Effector CD8-positive, alpha-beta T cell (primary cell): ENCODE measurements at places on chromosomes 2 and 18.

DNA sequence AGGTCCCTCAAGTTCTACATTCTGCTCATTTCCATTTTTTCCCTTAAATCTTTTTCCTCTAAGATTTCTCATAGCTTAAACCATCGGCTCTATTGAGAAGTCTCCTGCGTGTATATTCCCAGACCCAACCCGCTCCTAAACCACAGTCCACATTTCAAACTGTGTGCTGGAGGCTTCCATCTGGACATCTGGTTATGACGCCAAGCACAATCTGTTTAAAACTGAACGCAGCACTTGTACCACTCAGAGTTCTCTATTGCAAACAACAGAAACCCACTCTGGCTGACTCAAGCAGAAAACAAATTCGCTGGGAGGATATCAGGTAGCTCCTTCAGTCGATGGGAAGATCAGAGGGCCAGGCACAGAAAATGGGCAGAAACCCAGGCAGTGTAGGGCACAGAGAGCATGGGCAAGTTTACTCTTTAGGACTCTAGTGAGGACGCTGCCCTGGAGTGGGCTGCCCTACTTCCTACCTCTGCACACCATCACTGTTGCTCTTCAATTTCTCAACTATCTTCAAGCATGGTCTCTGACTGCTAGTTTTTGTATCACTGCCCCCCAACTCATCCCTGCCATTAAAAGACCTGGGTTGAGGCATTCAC lies 5.6 kb upstream of the EML4 start:
- DNase-seq, result no peak

- DNase-seq, result no peak
Measured at GRCh38 chr2:9428965-9429577, 5.6 kb downstream of the CPSF3 start.

DNA sequence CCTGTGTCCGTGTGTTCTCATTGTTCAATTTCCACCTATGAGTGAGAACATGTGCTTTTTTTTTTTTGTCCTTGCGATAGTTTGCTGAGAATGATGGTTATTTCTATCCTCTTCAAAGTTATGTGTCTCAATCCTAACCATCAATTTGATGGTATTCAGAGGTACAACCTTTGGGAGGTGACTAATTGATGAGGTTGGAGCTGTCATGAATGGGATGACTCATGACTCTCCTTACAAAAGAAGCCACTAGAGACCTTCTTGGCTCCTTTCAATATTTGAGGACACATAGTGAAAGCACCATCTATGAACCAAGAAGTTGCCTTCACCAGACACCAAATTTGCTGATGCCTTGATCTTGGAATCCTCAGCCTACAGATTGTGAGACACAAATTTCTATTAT lies 677.1 kb upstream of the DDX18 start:
- DNase-seq, result no peak

- DNase-seq, result no peak
Measured at GRCh38 chr2:58918141-58918540, 677.0 kb upstream of the FANCL start.

DNA sequence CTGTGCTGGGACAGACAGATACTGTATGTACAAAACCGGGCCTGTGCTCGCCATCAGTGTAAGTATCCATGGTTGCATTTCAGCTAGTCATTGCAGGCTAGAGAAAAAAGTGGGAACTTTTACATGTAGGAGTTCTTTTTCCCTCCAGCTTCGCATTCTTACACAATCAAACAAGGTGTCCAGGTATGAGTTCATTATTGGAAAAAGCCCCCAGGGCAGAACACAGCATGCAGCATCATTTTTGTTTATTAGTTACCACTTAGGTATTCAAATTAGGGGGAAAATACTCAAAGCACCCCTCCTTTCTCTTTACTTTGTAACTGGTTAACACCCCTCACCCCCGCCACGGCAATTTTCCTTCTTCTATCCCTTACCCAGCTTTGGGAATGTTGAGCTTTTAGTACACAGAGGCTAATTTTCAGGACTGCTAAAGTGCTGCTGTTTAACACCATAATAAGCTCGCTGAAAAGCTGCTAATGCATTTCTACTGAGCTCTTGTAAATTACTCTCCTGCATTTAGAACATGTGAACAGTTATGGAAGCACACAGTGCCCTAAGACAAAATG lies 13.6 kb downstream of the UPP2 start:
- DNase-seq, result no peak

DNA sequence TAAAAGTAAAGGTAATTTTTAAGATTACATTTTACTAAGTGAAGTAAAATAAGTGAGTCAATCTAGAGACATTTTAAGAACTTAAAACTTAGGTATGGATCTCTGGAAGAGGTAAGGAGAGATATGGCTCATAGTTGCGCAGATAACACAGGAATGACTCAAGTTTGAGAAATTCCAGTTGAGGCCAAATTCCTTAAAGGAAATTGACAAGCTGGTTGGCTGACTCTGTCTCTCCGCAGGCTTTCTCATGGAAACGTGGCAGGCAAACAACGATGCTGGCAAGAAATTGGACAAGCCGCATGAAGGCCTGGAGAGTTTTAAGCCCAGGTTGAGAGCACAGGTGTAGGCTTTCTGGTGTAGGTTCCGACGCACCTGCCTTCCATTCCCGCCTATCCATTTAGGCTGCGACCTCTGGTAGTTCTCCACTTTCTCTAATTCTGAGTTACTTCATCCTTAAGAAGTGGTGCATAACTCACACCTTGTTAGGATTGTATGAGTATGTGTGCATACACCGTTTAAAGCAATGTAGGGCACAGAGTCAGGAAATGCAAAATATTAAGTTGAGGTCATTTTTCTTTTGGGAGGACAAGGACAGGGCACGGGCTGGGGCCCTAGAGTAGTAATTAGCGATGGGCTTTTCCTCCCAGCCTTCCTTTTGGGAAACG lies 589 bp upstream of the DAW1 start:
- no peak for DNase-seq

DNA sequence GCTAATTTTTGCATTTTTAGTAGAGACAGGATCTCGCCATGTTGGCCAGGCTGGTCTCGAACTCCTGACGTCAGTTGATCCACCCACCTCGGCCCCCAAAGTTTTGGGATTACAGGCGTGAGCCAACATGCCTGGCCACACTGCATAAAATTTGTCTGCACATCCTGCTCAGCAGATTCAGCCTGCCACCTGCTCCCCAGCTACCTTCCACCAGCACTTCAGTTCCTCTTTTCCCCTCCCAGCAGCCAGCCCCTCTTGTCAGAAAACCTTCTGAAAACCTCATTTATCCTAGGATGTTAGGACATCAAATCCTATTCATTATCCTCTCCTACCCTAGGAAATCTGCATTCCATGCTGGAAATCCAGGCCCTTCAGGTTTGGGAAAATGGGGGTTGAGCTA lies 99.4 kb upstream of the STPG4 start:
- DNase-seq, result no peak

DNA sequence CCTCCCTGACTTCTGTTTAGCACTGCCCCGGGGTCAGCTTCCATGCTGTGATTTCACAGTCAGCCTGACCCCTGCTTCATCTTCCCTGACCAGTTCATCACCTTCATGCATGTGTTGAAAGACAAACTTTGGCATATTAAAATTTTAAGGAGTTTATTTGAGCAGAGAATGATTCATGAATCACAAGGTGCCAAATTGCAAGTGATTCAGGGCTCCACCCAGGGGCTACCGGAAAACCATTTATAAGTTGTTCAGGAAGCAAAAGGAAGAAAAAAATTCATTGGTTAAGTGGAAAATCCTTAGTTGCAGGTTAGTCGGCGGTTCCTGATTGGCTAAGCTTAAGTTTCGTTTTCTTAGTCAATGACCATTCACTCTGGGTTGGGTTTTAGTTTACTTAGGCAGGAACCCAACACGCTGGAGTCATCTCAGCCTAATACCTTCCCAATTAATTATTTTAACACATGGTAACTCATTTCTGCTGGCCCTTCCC lies 10.6 kb downstream of the IL1F10 start:
- no peak for DNase-seq
